Fibroblast of gingiva (primary cell): ENCODE measurements at places on chromosomes 16 and 17.

DNA sequence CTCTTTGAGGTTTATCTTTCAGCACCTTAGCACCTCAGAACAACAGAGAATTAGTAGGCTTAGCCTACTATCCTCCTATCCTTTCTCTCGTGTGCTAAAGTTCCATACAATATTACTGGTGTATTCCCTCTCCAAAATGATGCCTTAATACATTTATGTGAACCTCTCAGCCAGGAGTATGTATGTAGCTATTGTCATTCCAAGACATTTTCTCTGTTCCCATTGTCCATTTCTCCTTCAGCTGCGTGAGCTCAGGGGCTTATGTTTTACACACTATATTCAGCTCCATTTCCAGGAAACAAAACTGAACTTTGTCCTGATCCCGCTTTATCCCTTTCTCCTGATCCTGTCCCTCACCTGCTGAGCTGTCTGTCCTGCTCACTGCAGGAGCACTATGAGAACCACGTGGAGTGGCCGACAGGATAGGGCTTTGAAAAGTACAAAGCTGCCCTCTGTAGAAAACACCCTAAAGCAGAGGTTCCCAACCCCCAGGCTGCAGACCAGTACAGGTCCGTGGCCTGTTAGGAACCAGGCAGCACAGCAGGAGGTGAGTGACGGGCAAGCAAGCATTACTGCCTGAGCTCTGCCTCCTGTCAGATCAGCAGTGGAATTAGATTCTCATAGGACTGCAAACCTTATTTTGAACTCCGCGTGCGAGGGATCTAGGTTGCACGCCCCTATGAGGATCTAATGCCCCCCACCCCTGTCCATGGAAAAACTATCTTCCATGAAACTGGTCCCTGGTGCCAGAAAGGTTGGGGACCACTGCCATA, 55.7 kb downstream of the CENPV start:
- no peak for DNase-seq

- no peak for DNase-seq
These were observed 3.3 kb upstream of the CSNK2A2 start for GRCh38 chr16:58201163-58201562.

GRCh38 chr17:17098551-17099179, 56.4 kb downstream of the MPRIP start:
- peak; percentile 8 for DNase-seq

- DNase-seq: peak; percentile 13
These were observed 143.9 kb downstream of the KCNJ2 start for GRCh38 chr17:70313086-70313852.

GRCh38 chr17:39593371-39593770, 14.3 kb downstream of the NEUROD2 start:
- DNase-seq: no peak

DNA sequence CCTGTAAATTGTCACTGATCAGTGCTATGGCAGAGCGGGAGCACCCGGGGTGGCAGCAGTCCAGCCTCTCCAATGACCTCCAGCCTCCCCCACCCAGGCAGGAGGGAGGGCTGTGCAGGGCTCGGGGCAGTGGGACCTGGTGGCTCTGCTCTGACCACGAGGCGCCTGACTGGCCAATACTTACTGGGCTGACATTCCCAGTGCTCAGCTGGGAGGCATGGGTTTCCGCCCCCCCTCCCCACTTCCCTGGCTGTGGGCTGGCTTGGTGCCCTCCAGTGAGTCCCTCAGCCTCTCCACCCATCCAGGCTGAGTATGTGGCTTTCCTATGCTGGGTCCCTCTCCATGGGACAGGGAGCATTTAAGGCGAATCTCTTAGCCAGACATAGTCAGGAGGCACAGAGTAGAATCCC, 2.7 kb downstream of the SOCS3 start:
- peak; percentile 88 for DNase-seq

- DNase-seq: no peak
These were observed 9.3 kb downstream of the ARRB2 start for GRCh38 chr17:4719684-4720221.

DNA sequence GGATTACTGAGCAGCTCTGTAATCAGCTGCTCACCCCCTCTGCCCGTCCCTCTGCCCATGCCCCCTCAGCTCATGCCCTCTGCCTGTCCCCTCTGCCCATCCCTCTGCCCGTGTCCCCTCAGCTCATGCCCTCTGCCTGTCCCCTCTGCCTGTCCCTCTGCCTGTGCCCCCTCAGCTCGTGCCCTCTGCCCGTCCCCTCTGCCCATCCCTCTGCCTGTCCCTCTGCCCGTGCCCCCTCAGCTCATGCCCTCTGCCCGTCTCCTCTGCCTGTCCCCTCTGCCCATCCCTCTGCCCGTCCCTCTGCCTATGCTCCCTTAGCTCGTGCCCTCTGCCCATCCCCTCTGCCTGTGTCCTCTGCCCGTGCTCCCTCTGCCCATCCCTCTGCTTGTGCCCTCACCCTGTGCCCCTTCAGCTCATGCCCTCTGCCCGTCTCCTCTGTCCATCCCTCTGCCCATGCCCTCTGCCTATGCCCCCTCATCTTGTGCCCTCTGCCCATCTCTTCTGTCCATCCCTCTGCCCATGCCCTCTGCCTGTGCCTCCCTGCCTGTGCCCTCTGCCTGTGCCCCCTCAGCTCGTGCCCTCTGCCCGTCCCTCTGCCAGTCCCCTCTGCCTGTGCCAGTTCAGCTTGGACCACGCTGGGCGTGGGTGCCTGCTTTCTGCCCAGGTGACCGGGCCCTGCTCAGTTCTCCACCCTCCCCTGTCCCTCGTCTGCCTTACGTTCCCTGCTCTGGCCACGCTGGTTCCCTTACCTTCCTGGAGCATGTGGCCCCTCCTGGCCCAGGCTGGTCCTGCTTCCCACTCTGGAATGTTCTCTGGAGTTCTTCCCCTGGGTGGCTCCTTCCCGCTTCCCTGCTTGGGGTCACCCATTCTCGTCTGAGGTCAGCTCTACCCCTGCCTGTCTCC, 97.6 kb downstream of the NPIPB11 start:
- DNase-seq: no peak

DNA sequence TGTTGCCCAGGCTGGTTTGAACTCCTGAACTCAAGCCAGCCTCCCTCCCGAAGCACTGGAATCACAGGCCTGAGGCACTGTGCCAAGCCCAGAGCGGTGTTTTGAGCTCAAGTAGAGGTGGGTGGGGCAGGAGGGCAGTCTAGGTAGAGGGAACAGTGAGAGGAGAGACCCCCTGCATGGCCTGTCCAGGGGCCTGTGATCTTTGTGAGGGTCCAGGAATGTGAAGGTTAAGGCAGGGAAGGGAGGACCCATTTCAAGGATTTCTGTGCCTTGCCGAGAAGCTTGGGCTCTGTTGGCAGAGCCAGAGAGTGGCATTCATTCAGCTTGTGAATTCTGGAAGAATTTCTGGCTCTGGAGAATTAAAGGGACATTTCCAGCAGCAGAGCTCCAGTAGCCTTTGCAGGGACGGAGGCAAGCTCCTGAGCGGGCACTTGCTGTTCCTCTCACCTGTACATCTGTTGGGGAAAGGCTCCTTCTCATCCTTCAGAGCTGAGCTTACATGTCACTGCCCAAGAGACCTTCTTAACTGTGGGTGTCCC, 2.7 kb downstream of the WWOX start:
- no peak for DNase-seq

GRCh38 chr16:893360-893759, 77.4 kb downstream of the LMF1 start:
- no peak for DNase-seq

GRCh38 chr17:2266865-2267228, 36.7 kb downstream of the SMG6 start:
- DNase-seq: no peak

GRCh38 chr17:15036238-15036637, 228.9 kb downstream of the PMP22 start:
- no peak for DNase-seq

DNA sequence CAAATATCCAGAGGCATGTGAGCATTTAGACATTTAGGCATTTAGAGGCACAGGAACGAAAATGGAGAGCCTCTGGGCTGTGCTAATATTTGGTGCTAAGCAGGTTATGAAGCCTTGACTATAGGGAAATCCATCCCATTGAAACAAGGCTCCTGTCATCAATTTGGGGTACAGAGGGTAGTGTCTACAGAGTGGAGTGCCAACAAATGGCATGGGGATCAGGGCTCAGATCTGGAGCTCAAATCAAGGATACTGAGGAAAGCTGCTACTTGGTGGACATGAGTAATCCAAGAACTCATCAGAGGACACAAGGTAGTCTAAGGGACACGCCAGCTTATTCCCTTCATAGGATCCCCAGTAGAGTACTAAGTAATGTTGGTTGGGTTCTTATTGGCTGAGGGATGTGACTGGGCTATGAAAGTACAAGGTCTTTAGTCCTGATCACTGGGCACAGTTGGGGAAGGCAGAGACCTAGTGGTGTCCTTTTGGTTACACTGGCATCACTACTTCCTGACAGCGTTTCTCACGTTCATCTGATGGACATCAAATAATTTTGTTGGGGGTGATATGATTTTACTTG, 5.2 kb downstream of the KRT10 start:
- no peak for DNase-seq

DNA sequence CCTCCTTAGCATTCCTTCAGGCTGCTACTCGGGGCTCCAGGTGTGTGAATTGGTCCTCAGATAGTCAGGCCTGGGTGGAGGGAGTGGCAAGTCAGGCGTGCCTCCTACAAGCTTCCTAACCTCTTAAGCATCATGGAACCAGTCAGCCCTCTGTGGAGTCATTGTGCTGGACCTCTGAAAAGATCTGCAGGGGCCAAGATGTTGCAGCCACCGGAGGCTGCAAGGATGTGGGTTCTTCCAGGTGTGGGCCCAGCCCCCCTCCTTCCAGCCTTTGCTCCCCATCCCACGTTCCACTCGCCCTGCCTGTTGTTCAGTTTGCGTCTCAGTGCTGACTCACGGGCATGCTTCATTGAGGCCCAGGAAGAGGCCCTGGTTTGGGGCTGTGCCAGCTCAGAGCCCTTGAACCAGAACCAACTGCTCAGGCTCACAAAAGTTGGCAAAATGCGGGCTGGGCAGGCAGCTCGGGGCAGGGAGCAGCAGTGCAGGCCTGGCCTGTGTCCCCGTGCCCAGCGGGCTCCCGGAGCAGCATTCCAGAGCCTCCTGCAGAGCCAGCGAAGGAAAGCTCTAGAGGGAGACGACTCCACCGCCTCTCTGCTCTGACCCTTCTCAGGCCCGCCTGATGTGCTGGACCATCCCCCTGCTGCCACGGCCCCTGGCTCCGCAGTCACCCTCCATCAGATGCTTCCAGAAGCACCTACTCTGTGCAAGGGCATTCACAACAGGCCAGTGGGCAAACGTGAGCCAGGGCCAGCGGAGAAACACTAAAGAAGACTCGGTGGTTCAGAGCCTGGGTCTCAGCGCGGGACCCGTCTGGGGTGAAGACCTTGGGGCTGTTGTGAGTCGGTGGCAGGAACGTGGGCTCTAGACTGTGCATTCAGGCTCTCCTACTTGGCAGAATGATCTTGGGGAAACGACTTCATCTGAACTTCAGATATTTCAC, 7.5 kb downstream of the LDHD start:
- DNase-seq: peak; percentile 94

DNA sequence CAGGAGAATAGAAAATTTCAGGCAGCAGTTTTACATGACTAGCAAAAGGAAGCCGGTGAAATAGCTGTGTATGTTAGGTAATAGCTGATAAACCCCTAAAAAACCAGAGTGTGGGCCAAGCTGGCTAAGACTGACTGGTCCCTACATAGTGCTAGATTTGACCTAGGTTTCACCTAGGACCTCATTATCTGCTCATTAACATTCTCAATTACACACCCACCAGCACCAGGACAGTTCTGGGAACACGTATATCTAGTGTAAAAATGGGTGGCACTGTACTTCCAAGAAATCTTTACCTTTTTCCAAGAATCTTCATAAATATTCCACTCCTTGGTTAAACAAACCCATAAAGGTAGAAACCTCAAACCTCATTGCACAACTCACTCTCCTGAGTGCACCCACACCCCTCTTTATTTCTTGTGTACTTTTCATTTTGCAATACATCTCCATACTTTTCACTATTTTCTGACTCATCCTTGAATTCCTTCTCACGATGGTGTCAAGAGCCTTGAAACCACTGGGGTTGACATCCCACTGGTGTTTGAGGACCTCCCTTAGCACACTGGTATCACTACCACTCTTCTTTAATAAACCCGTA, 262.7 kb upstream of the KCNJ16 start:
- peak; percentile 10 for DNase-seq

GRCh38 chr17:51730303-51731050, 428.0 kb downstream of the CA10 start:
- no peak for DNase-seq

DNA sequence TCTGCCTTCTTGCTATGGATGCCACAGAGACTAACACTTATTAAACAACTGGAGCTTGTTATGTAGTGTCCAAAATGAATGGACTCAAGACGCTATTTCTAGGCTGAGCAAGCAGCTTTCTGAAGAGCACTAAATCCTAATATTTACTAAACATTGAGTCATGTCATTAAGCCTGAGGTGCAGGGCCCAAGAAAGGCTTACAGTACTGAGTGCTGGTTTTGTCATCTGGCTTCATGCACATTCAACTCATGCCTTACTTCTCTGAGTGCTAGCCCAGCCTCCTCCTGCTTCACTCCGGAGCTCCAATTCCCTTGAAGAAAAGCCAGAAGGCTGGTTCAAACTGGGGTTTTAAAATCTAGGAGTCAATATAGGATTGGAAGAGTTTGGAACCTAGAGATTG, 363.3 kb upstream of the CDH5 start:
- DNase-seq: no peak

DNA sequence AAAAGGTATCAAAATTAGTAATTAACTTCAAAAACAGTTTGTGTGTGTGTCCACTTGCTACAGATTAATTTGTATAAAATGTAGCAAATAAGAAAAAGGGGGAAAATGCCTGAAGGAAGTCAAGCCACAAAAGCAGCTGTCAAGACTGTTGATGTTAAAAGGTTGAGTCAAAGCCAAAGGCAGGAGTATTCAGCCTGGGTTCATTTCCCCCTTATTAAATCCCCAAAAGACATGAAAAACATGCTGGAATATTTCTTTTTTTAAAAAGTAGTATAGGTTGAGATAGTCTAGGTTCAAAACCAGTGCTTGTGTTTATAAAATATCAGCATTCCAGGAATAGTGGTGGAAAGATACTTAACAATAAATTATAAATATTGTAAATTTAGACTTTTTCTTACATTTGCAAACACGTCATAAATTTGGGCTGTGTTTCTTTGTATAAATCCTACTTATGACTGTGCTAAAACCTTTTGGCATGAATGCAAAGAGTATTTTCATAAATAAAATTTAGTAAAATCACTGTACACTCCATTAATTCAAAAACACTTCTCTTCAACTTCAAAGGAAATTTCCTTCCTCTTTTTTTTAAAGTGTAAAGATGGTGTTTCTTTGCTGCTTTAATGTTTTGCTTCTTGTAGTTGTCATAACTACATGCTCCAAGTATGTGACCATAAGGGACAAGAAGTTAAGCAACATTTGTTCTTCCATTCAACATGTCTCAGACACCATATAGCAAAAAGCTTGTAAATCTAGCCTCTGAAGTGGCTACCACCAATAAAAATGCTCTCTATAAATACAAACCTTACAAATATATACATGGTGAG, 72.0 kb downstream of the SKAP1 start:
- no peak for DNase-seq

GRCh38 chr16:47519037-47519436, 57.9 kb downstream of the PHKB start:
- no peak for DNase-seq
